ENCODE measurements at places on chromosomes 5 and 9.
A peak's percentile ranks its signal among the peaks of the same experiment; 100 is the strongest.

GRCh38 chr9:127463911-127464310 is 12.6 kb downstream of the LRSAM1 start:
- no peak for DNase-seq

- no peak for DNase-seq
Measured at GRCh38 chr9:36993933-36994764, 39.9 kb downstream of the PAX5 start.

GRCh38 chr9:113541019-113541900 is 77.7 kb downstream of the RGS3 start:
- DNase-seq = no peak

DNA sequence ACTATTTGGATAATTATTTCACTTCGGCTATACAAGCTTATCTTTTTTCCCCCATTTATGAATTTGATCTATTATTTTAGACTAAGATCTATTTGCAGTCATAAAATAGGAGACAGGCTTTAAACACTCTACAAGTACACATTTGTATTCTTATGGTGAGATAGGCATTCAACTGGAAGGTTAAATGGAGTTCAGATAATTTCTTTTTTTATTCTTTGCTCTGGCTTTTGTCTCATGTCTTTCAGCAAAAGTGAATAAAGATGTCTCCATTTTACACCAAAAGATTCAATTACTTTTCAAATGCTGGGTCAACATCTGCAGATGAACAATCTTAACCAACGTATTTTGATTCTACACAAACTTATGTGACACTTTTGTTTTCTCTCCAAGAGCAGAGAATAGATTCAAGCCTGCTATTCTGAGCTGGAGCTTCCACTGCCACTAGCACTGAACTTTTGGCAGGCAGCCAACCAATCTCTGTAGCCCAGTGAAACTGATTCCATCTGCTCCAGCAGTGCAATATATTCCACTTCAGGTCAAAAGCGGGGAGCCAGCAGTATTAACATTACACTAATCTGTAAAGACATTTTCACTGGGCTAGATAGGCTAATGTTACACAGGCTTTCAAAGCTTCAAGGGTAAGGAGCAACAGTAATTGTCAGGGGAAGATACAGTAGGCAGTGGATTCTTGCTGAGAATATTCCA is 452.0 kb upstream of the ZNF608 start:
- peak; percentile 79 for DNase-seq

DNA sequence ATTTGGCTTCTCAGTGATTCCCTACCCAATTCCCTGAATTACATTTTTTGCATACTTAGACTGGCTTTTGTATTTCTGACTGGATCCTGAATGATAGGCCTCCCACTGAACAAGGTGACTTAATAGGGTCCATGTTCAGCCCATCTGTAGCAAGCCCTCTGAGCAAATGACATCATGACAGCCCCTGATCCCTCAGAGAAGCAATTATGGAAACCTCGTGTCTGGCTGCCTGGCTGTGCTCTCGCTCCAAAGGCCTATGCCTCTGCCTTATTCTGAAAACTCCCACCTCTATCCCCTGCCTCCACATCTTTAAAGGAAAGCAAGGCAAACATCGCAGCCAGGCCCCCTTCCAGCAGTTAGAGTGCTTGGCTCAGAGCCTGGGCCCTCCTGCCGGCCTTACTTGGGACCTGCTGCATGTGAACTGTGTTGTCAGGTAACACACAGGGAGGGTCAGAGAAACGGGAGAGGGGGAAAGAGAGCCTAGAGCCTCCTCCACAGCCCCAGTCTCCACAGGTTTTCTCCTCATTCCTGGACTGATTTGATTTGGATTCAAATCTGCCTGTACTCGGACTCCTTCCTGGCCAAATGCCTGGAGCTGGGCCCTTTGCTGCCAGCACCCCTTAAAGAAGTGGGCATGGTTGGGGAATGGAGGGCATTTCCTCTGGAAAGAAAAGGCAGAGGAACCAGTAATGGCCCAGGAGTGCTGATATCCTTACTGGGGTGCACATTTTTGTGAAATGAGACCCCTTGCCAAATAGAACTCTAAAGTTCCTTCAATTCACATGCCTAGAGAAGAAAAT is 3.8 kb downstream of the DCANP1 start:
- DNase-seq = no peak

GRCh38 chr9:79686381-79687130 is 114.8 kb downstream of the TLE4 start:
- no peak for DNase-seq

GRCh38 chr9:134158753-134159392 is 5.5 kb downstream of the RNU6ATAC start:
- DNase-seq = peak; percentile 62

GRCh38 chr9:16202914-16203728 is 650.3 kb downstream of the CCDC171 start:
- no peak for DNase-seq

- DNase-seq = no peak
Measured at GRCh38 chr9:133513214-133514100, 11.3 kb downstream of the MYMK start.

GRCh38 chr5:132493241-132493640 is 2.7 kb upstream of the IRF1 start:
- no peak for DNase-seq

DNA sequence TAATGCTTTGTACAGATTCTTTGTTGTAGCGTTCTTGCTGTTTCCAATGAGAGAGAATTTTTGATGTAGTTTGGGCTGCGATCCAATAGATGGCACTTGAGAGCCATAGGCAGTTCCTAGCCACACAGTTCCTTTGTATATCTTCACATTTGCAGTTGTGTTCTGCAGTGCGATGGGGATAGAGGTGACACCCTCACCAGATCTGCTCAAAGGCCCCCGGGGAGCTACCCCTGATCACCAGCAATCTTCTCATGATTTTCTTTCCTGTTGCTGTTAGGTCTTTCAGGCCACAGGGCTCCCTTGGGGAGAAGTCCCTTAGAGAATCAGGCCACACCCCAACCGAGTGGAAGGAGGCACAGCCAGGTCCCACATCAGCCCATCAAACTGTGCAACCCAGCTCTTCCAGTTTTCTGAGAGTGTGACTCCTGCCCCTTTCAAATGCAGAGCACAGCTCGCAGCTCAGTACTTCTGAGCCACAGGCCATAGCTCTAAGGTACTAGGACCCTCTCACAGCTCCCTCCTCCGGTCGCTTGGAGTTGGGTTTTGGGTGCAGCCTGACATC is 353.7 kb downstream of the SLCO4C1 start:
- peak; percentile 9 for DNase-seq

DNA sequence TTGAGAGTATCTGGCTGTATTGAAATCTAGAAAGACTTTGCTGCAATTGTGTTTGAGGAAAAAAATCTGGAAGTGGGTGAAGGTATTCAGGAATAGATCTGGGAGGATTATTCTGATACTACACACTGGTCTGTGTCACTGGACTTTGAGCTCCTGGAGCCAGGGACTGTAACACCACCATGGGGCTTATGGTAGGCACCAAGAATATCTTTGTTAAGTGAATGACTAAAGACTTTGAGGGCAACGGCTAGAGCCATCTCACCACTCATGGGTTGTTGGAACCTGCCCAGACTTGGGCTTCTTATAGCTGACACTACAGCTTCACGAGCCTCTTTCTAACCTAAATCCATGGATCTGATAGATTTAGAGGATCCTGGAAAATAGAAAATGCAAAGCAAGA is 10.2 kb downstream of the NFX1 start:
- no peak for DNase-seq

DNA sequence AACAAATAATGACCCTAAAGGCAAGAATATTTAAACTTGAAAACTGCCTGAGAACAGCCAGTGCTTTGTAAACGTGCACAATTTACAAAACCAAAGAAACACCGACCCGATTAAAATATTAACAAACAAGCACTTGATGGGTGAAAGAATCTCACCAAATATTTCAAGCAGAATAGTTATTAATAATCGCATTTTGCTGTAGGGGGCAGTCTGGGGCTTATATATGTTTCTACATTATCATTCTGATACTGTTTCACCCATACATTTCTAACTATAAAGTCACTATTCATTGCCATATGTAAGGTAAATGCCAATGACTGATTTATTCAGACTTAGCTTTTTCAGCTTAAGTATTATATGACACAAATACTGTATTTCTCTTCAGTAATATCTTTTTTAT is 37.7 kb downstream of the UBAP2 start:
- no peak for DNase-seq

DNA sequence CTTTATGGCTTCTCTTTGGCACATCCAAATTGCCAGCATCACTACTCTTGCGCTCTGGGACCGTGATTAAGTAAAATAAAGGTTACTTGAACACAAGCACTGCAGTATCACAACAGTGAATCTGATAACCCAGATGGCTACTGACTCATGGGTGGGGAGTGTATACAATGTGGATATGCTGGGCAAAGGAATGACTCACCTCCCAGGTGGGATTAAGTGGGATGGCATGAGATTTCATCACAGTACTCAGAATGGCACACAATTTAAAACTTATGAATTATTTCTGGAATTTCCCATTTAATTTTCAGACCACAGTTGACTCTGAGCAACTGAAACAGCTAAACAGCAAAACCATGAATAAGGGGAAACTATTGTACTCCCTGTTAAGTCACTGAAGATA is 4.3 kb downstream of the GFM2 start:
- DNase-seq = no peak

DNA sequence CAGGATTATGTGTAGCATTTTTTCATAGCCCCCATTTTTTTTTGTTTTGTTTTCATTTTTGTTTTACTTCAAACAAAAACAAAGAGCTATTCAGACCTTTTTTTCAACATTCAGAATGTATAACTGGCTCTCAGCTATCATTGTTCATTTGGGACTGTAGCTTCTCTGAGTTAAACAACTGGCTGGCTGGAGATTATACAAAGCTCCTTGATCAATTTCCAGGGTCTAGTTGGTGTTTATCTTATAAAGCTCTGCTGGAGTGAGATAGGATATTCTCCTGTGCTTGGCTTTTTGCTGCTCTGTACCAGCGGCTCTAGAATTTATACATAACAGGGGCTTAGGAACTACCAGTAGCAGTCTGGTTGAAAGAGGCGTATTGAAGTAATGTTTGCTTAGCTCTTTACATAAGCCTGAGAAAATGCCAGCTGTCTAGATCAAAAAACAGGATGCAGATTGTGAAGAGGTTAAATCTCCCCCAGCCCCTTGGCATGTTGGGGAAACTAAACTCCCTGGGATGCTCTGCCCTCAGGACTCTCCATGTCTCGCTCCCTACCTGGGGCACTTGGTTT is 15.2 kb downstream of the GARNL3 start:
- DNase-seq = no peak

DNA sequence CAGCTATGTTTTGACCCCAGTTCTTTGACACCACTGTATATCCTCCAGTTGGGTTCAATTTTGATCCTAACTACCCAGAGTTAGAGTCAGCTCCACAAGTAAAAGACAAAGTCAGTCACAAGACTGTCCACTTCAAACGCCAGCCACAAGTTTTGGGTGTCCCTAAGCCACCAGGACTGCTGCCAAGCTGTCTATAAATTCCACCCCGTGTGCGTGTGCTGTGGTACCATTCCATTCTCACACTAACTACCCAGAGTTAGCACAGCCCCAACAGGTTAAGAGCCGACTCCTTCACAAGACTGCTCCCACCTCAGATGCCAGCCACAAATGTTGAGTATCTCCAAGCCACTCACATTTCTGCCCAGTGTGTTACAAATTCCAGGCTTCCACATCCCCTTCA is 56.7 kb downstream of the APC start:
- DNase-seq = no peak

DNA sequence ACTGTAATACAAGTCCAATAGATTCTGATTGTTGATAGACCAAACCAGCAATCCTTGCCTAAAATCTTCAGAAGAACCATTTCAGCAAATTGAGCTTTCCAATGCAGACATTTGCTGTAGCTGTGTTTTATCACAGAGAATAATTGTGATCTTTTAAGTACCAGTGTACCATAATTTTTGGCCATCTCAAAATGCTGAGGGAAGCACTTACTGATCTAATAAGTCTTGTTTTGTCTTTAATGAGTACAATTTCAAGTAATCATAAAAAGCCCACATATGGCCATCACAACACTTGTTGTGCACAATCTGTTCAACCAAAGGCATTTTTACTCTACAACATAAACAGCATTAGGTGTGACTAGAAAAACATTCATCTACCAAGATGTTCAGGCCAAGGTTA is 159.9 kb downstream of the FBXL17 start:
- DNase-seq = no peak

DNA sequence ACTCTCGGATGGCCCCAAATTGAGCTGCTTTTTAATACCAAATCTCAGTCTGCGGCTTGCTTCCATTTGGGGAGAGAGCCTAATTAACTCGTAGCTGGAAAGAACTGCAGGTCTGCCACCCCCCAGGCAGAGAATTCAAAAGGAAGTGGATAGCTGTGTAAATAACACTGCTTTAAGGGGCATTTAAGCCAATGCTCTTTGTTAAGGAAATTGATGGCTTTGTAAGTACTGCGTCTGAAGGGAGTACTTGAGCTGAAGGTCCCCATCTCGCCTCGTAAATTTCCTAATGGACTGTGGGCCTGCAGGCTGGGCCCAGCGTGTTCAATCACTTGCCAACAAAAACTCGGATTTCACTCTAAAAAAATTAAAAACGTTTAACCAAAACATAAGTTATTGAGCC is 132.7 kb downstream of the PAPPA start:
- DNase-seq = peak; percentile 76

DNA sequence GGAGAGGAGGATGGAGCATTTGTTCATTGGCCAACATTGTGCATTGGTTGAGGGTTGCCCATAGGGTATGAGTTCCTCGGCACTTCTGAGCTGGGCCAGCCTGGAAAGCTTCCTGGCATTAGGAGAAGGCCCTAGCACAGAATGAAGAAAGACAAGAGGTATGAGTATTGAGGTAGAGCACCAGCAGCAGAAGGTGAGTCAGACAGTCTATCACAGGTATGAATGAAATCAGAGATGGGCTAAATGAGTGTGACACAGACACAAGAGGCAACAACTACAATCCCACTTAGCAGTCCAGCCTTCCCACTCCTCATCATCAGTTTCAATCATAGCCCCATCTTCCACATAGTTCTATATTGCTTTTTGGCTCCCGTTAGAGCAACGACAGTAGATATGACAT is 25.4 kb upstream of the TGFBR1 start:
- no peak for DNase-seq
